ENCODE measurements at places on chromosomes 4 and X.

- DNase-seq, result no peak
These were observed 8.2 kb upstream of the TRAM1L1 start for GRCh38 chr4:117093571-117093970.

DNA sequence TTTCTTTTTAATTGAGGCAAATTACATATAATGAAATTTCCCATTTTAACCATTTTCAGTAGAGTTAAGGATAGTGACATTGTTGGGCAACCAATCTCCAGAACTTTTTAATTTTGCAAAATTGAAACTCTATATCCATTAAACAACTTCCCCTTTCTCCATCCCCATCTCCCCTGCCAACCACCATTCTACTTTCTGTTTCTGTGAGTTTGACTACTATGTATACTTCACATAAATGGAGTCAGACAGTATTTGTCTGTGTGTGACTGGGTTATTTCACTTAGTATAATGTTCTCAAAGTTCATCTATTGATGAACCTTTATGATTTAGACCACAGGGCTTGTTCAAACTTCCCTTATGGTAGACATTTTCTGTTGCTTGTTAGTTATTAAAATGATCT lies 364.5 kb upstream of the MAD2L1 start:
- DNase-seq, result no peak

DNA sequence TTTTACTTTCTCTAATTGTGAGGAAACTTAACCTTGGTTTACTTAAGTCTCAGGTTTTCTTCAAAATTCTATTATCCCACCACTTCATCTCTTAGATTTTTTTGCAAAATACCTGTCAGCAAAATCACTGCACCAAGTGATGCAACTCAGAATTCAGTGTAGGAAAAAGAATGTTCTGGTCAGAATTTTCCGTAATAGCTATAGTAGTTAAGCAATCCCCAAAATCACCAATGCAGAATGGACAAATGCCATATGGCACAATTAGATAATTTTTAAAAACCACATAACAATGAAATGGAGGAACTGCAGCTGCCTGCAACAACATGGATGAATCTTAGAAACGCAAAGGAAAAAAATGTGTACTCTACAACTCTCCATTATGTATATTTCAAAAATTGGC lies 373.1 kb downstream of the NAF1 start:
- no peak for DNase-seq

DNA sequence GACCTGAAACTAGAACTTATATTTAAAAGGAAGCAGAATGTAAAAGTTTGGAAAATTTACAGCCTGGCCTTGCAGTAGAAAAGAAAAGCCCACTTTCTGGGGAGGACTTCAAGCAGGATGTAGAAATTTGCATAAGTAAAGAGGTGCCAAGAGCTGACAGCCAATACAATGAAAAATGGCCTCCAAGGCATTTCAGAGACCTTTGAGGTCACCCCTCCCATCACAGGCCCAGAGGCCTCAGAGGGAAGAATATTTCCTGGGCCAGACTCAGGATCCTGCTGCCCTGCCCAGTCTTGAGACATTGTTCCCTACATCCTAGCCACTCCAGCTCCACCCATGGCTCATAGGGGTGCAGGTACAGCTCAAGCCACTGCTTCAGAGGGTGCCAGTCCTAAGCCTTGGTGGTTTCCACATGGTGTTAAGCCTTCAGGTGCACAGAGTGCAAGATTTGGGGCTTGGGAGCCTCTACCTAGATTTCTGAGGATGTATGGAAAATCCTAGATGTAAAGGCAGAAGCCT lies 518.9 kb upstream of the INTU start:
- DNase-seq, result no peak

DNA sequence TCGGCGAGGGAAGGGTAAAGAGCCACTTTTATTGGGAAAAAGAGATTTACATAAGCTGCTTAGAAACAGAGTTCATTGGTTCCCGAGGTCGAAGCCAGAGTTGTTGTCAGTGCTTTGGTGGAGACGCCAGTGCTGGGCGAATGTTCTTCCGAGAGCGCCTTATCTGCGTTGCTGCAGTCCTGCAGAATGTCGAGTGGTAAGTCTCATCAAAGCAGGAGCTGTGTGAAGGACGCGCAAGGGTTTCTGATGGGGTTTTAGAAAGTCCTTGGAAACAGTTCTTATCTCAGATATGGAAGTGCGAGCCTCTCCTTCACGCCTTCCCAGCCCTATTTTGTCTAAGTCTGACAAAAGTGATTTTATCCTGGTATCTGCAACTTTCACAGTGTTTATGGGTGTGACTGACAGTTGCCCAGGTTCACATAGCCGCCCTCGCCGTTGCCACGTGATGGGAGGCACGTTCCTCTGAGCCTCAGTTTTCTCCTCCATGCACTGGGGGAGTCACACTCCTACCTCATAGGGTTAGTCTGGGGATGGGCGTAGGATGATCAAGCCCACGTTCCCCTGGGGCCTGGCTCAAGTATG lies 47.3 kb upstream of the NSG1 start:
- DNase-seq, result no peak

DNA sequence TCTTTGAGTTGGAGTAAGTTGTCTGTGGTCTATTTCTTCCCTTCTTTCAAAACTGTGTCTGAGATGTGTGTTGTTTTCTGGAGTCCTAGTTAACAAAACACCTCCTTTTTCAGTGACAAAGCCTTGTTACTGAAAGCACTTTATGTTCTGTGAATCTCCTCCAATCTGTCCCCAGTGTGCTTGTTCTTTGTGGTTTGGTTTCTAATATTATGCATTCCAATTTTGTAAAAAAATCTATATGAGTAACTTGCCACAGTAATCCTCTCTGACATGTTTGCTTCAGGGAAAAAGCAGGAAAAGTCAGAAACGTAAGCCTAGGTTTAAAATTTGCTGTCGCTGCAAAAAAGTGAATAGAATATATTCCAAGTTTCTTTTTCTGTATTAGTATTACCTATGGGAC lies 12.4 kb downstream of the PRRG1 start:
- DNase-seq, result no peak
